ENCODE measurements at places on chromosomes 1 and 21.

- DNase-seq: no peak
Observed at GRCh38 chr21:45412491-45412890, 7.5 kb downstream of the COL18A1 start.

- DNase-seq: no peak
Observed at GRCh38 chr21:44425895-44426662, 29.2 kb upstream of the LRRC3 start.

GRCh38 chr21:19844334-19844733 is 1153.9 kb upstream of the NCAM2 start:
- DNase-seq: no peak

- DNase-seq: peak; percentile 47
Observed at GRCh38 chr1:17661546-17662157, 93.5 kb upstream of the ACTL8 start.

DNA sequence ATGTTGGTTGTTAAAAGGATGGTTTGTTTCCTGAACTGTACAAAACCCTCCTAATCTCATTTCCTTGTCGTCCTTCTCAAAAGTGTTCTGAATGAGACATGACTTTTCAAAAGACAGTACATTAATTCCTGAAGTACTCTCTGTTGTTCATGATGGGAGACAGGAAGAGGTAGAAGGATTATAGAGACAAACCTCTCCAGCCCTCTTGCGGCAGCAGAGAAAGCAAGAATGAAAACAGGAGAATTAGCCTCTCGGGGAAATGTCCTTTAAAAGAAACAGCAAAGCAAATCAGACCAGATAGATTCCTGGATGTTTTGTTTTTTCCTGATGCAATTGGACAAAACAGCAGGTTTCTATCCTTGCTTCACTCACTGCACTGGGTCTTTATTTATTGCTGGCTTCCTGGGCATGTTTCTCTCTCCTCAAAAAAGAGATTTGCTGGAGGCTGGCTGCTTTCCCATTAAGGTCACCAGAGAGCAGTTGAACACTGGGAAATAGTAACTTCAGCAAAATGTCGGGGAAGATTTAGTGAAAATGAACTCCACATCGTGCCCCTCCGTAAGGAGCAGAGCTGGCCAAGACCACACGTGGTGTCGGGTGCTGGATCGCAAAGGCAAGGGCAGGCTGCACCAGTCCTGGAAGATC is 145.8 kb upstream of the SYT6 start:
- DNase-seq: no peak

GRCh38 chr1:7975212-7975865 is 13.8 kb downstream of the PARK7 start:
- peak; percentile 67 for DNase-seq

Measured in RPMI7951 (cell line).